ENCODE measurements at places on chromosomes 4 and X. TPM values are rescaled to one million over a fixed set of nuclear protein-coding genes. Genes with fewer than 3 reads are reported as not detected.

GRCh38 chrX:22206781-22207180 is 65.9 kb upstream of the CBLL2 start:
- DNase-seq, result no peak

- DNase-seq, result no peak
Observed at GRCh38 chrX:55522596-55523276, 33.1 kb upstream of the USP51 start.

GRCh38 chr4:151948351-151949016 is 187.7 kb upstream of the GATB start:
- DNase-seq, result peak; percentile 86

RNF4 gene
- total RNA-seq, result 27.4 TPM

BRS3 gene
- not detected for total RNA-seq

SLC34A2 gene
- total RNA-seq, result not detected

JCHAIN gene
- total RNA-seq, result not detected

All from PC-3 (cell line).